ENCODE measurements at places on chromosomes 3 and 15.

- DNase-seq: no peak
Observed at GRCh38 chr3:130929804-130930203, 35.9 kb downstream of the ATP2C1 start.

GRCh38 chr15:101179341-101180153 lies 72.3 kb downstream of the CHSY1 start:
- DNase-seq: no peak

DNA sequence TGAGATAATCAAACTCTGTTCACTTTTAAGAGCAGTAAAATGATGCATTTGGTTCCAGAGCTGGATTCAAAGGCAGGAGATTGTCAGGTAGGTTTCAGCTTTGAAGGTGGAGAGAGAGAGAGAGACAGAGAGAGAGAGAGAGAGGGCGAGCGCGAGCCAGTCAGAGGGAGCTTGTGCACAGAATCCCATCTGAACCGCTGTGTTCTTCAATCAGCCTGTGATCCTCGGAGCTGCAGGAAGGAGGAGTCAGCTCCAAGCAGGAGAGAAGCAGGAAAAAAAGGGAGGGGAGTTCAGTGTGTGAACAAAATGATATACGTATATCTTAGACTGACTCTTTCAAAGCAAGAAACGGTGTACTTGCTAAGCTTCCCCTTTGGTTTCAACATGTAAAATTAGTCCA lies at the start of gene GPR149:
Gene GPR149 (minus strand): TSS at position 177 of the 400 bp plus-strand sequence. CDS start 575 bp downstream, outside the sequence.
- DNase-seq: no peak

GRCh38 chr3:30567139-30567753 lies 39.2 kb upstream of the TGFBR2 start:
- DNase-seq: no peak

DNA sequence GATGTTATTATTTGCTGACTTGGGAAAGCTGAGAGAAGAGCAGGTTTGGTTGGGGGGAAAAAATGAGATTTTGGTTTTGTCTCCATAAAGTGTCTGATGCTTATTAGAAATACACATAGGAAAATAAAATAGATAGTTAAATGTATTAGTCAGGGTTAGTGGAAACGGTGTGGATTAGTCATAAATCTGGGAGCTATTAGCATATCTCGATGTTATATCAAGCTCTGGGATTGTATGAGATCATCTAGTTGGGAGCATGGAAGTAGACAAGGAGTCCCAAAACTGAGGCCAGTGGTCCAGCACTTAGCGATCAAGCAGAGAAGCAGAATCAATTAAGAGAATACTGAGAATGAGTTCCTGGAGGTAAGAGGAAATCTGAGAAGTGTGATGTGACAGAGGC lies 845.5 kb downstream of the ROBO2 start:
- no peak for DNase-seq
